ENCODE measurements at places on chromosomes 5 and 9.
A peak's percentile ranks its signal among the peaks of the same experiment; 100 is the strongest.

GRCh38 chr5:31731710-31732301 lies 92.9 kb downstream of the PDZD2 start:
- peak; percentile 45 for DNase-seq

DNA sequence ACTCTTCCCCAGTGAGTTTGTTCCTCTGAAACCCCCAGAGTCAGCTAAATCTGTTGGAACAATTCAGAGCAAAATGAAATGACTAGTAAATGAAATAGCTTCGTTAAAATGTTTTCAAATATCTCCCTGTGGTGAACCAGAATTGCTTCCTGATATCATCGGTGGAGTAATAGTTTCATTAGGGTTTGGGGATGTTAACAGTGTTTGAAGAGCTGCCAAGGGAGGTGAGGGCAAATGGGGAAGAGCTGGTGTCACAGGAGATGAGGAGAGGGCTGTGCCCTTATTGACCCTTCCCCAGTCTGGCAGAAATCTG lies 4.3 kb upstream of the C7 start:
- DNase-seq: no peak

DNA sequence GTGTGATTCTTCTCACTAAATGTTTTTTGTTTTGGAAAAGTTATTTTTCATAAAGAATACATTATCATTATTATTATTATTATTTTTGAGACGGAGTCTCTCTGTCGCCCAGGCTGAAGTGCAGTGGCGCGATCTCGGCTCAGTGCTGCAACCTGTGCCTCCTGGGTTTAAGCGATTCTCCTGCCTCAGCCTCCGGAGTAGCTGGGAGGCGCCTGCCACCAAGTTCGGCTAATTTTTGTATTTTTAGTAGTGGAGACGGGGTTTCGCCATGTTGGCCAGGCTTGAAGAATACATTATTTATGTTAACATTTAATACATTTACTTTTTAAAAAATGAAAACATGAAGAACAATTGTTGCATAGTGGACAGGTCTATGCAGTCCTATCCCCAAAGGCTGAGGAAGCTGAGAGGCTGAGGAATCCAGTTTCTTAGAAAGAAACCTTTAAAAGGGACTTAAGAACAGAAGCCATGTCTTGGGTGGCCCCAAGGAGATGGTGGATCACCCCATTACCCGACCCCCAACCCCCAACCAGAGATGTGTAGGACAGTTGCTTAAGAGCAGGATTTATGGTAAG lies 2.0 kb downstream of the TMEM38B start:
- no peak for DNase-seq

GRCh38 chr9:94705162-94705702 lies 21.3 kb upstream of the AOPEP start:
- peak; percentile 39 for DNase-seq

- DNase-seq: no peak
Measured at GRCh38 chr5:140821375-140822280, at the start of gene PCDHA5. Gene PCDHA5 (plus strand): TSS chr5:140821613.

DNA sequence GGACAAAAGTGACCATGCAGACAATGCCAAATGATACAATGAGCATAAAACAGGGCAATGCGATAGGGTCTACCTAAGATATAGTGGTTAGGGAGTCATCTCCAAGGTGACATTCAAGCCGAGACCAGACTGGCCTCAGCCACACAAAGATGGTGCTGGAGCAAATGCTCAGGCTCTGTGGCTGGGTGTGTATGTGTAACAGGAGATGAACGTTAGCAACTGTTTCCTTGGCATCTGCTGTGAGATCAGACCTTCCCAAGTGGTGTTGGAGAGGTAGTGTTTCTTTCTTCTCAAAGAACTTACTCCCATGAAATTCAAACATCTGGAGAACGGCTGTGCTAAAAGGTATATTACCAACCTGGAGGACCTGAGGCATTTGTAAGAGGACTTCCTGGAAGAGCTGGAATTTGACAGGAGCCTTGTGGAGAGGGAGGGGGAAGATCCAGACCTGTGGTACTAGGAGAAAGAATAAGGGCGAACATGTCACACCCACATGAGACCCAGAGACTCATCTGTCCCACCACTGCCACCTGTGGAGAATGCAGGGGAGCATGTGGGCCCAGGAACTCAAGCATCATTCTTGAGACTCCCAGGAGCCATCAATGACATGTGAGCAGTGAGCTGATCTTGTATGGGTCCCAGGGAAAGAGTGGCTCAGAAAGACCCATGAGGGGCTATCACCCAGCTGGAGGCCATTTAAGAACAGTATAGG lies 21.4 kb upstream of the ANXA6 start:
- no peak for DNase-seq

DNA sequence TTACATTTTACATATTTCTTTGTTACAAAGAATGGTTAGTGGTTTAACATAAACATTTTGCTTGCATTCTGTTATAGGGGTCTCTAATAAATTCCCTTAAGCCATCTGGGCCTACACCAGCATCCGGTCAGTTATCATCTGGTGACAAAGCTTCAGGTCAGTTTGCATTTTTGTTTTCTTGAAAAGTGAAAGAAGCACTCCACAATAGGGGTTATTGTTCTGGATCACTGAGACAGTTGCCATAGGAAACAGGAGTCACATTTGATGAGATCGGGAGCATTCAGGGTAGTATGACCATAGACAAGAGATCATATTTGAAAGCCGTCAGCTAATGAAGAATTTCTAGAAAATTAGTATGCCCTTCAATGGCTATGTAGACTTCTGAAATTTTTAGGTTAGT lies 63.6 kb downstream of the NUP214 start:
- no peak for DNase-seq

DNA sequence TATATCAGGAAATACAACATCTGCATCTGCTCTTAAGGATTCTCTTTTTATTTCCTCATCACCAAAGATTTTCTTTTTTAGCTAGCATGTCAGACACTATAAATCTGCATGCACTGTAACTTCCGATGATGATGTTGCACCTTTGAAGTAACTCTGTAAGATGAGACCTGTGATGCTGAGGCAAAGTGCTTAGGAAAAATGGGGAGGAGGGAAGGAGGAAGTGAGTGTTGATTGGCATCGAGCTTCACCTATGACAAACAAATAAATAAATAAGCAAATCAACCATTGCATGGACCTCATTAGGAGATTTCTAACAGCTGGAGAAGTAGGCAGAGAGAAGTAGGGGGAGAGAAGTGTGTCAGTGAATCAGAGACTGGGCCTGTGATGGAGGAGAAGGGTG lies 52.6 kb downstream of the ENC1 start:
- DNase-seq: no peak

- no peak for DNase-seq
Measured at GRCh38 chr9:129203556-129203909, 25.5 kb upstream of the IER5L start.

- peak; percentile 65 for DNase-seq
Measured at GRCh38 chr5:175710326-175710725, 52.5 kb downstream of the HRH2 start.

DNA sequence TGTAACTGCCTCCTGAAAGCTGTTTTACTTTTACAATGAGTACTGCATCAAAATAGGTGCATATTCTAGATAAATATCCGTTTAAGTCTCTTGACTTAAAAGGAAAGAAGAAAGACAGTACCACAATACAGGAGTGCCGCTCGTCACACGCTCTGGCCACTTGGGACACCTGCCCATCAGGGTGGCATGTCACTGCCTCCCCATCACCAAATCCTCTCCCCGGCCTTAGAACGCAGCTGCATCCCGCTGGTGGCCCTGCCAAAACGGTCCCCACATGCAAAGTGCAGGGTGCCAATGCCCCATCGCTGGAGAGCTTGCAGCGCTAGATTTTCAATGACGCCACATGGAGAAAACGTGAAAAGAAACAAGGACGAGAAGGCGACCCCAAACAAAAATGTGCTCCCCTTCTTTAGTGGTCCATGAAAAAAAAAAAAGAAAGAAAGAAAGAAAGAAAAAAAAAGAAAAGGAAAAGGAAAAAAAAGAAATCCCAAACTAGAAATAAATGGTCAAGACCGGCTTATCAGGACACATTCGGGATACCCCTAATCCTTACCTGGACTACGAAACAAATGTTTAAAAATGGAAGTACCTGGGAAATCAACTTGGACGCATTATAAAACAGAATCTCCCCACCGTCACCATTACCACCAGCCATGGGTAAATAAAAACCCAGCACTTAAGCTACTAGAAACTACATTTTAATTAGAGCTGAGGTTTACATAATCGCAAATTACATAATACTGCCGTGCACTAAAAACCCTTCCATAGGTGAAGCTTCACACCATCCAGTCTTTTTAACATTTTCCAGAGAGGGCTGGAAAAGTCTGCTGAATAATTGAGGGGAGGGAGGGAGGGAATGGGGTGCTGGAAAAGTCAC lies 1.0 kb downstream of the ANKH start:
- DNase-seq: peak; percentile 23

DNA sequence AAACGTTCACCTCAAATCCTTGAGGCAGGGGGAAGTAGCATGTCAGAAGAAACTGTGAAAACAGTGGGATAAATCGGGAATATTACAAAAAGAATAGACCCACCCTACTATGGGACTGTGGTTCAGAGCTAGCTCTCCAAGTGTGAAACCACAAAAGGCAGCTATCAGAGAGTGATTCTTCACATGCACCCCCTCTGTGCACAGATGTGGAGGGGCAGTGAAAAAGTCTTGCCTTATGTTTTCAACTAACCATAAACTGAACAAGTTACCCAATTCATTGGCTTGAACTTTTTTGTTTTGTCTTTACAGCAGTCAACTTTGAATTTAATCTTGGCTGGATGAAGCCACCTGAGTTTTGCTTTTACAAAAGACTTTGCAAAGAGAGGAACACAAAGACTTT lies 98.8 kb upstream of the NR4A3 start:
- no peak for DNase-seq

DNA sequence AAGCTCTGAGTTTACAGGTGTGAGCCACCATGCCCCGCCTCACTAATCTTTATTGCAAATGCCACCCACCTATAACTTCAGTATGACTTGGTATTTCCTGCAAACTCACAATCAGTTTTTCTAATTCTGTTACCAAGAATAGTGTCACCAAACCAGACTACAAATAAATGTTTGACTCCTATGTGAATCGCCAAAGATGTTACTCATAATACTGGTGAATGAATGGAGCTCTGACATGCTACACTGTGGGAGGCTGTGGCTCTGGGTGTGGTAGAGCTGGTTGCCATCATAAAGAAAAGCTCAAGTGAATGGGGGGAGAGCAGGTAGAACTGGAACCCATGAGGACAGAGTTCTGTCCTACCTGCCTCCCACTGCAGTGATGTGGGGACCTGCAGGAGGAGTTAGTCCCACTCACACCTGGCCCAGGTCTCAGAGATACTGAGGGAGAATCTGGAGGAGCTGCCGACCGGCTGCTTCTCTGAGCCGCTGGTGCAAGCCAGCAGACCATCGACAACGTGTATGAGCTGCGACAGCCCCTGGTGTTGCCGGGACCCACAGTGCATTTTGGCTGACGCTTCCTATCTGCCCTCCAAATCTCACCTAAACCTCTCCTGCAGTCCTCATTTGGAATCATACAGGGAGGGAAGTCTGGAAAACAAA lies 95.7 kb downstream of the ENTREP1 start:
- DNase-seq: no peak

DNA sequence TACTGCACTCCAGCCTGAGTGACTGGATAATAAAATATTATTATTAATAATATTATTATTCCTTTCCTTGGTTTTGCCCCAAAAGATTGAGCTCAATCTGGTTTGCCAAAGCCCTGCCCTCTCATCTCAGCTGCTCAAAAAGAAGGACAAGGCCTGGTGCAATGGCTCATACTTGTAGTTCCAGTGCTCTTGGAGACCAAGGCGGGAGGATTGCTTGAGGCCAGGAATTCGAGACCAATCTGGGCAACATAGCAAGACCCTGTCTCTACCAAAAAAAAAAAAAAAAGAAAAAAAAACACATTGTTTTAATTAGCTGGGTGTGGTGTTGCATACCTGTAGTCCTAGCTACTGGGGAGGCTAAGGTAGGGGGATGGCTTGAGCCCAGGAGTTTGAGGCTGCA lies 13.7 kb upstream of the DENND1A start:
- DNase-seq: no peak

GRCh38 chr9:129547869-129548570 lies 72.9 kb downstream of the C9orf50 start:
- DNase-seq: no peak

DNA sequence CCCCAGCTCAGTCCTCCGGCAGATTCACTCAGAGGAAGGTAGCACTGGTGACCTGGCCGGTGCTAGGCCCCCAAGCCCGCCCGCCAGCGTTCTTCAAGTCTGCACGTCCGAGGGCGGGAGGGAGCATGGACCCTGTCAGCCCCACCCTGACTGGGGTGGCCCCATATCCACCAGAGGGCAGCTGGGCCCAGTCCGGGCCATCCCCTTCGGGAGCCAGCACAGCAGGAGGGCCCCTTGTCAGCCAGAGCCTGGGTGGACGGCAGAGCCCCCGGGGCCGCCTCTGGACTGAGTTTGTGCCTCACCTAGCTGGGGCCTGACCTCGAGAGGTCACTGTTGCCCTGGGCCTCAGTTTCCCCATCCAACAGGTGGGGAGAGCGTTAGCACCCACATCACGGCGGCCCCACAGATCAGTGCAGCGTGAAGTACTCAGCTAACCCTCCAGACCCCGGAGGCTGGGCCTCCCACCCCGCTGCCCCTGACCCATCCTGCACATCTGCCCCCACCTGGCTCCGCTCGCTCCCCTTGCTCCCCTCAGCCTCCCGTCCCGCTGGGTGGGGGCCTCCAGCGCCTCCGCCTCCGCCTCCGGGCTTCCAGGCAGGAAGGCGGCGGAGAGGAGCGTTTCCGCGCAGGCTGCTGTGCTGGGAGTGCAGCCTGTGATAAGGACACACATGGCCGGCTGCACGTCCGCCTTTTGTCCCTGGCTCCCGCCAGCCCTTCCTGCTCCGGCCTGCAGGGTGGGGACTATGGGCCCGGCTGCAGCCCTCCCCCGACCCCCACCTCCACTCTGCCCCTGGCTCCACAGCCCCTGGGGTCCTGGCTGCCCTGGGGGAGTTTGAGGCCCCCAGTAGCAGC lies 16.6 kb upstream of the EGFL7 start:
- DNase-seq: no peak

- DNase-seq: no peak
Measured at GRCh38 chr5:124403281-124403680, 343.2 kb downstream of the ZNF608 start.

GRCh38 chr5:59562756-59563389 lies 330.7 kb downstream of the PDE4D start:
- DNase-seq: no peak

DNA sequence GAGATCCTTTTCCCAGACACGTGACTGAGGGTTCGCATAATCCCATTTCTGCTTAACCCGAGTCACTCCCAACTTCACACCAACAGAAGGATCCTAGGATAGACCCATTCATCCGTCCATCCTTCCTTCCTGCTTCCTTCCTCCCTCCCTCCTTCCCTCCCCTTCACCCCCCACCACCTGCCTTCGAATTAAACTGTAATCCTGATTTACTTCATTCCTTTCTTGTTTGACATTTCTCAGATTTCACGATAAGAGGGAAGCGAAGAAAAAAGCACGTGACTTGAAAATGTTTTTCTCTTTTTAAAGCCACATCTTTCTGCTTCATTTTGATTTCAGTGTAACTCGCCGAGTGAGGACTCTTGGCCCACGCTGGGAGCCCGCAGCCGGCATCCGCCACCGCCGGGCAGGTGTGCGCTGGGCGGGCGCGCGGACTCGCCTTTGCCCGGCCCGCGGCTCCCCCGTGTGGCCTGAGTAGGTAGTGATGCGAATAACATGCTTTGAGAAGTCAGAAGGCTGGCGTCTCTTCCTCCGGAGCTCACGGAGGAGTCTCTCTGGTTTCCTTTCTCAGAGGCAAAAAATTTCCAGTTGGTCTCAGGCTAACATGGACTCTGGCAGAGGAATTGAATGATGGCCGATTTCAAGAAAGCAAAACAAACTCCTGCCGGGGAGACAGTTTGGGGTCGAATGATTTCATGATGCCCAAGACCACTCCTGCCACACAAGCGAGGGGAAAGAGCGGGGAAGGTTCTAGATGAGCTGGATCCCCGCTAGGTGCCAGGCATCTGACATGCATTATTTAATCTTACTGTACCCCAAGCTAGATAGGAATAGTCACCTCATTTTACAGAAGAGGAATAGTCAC lies 117.7 kb downstream of the SLC12A2 start:
- DNase-seq: peak; percentile 65

Data from lower leg skin (tissue), 4 donors.